ENCODE measurements at places on chromosomes 12 and 14.

DNA sequence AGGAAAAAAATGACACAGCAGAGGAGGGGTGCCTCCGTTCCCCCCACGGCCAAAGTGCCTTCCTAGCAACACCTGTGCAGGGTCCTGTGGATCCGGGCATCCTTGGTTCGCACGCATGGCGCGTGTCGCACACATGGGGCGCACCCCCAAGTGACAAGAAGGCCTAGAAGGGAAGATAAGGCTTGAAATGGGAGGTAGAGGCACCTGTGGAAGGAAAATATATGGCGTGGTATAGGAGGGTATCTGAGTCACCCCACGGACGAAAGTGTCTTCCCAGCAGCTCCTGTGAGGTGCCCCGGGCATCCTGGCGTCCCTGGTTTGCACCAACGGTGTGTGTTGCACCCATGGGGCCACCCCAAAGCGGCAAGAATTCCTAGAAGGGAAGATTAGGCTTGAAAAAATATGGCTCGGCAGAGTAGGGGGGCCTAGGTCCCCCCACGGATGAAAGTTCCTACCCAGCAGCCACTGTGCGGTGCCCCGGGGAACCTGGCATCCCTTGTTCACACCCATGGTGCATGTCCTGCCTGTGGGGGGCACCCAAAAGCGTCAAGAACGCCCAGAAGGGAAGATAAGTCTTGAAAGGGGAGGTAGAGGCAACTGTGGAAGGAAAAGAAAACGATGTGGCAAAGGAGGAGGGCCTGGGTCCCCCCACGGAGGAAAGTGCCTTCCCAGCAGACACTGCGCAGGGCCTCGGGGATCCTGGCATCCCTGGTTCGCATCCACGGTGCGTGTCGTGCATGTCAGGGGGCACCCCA, 280.0 kb downstream of the ALG10 start:
- no peak for DNase-seq

DNA sequence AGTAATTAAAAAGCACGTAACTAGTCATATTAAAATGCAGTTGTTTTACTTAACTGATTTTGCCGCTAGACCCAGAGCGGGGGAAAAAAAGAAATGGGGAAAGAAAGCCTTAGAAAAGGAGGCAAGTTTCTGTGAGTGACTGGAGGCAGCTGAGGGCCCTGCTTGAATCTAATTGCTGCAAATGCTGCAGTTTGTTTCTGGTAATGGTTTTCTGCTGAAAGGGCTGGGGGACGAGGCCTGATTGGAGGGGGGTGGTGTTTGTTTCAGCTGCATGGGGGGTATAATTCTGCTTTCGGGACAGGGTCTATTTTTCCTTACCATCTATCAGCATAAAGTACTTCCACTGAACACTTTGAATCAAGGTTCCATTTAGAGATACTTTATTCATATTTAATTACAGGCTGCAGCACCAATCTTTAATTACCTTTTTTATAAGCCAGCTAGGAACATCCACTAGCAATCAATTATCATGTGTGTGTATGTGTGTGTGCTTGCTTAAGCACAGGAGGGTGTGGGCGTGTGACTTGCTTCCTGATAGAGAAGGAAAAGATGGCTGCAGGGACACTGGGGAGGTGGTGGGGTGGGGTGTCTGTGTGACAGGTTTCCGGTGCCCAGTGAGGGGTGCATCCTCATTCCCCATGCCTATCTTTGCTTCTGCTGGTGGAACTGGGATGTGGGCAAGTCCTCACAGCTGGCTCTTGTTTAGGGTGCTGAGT, 83.4 kb downstream of the ADCK1 start:
- DNase-seq = no peak

DNA sequence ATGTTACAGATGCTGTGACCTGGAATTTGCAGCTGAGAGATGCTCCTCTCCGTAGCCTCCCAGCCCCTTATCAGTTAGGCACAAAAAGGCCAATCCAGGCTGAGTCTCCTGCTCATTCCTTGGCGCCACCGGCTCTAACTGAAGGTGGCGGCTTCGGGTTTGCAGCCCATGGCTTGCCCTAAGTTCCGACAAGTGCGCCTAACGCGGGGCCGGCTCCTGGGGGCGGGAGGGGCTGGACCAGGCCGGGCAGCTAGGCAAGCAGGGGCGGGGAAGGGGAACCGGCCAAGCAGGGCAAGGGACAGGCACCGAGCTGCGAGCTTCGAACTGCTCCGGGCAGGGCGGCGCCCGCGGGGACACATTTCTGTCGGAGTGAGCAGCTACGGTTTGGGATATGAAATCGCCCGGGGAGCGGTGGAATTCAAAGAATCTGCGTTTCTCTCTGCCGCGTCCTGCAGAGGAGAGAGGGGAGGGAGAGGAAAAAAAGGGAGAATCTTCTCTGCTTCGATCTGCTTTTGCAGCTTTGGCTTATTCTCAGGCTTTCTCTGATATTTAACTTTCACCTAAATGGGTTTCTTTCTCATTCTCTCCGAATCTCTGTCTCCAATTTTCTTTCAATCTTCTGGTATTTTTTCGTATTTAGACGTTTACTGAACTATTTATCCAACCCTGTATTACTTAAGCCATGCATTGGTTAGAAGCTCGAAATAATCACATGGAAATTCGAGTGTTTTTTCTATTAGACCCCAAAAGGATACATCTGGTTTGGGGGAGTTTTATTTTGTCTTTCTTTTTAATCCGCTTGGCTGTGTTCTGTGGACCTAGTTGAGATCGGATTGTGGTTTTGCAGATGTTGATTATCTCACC, 1.6 kb upstream of the HOXC12 start:
- peak; percentile 93 for DNase-seq

GRCh38 chr12:82896979-82897378, 210.3 kb downstream of the TMTC2 start:
- DNase-seq = no peak

DNA sequence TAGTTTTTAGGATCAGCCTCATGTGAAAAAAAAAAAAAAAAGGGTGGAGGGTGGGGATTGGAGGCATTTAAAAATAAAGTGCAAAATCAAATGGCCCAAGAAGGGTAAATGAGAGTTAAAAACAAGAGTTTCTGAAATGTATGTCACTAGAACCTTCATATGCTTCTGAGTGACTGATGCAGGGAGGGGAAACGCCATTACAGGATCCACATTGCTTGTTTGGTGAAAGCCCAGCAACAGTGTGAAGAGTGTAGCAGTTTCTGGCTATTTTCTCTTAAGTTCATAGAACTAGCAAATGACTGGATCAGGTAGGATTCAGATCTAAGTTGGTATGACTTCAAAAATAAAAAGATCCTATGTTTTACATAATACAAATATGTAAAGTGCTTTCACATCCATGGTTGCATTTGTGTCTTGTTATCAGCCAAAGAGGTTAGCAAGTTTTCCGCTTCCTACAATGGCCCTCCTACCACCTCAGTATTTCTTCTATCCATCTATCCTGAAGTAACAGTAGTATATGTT, 2.9 kb downstream of the CHPT1 start:
- no peak for DNase-seq

GRCh38 chr14:89308232-89308959, 108.6 kb downstream of the FOXN3 start:
- no peak for DNase-seq

DNA sequence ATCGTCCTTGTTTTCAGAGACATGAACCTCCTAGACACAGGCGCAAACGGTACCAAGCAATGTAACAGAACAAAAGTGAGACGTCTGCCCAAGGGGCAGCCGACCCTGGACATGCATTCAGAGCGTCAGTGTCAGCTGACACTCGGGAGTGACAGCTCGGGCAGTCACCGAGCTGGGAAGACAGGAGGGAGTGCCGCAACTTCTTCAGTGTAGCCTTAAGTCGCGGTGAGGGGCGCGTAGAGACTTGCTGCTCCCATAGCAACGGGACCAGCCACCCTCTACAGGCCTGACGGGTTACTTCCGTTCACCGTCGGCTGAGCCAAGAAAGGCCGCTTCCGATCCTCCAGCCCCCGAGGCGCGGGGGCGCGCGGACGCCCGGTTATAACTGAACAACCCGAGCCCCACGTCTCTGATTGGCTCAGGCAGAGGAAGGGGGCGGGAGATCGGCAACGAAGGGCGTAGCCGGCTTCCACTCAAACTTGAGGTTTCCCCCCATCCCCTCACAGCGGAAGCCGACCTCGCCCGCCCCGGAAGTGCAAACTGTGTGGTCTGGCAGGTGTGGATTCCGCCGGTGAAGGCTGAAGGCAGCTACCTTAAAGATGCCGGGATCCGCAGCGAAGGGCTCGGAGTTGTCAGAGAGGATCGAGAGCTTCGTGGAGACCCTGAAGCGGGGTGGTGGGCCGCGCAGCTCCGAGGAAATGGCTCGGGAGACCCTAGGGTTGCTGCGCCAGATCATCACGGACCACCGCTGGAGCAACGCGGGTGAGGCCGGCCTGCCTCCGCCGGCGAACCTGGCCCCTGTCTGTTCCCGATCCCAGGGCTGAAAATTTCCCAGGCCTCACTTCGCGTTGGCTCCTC, at the start of gene EIF2B2:
TSS of gene EIF2B2 (plus strand) at position 530 of the 858 bp plus-strand sequence. CDS start at position 600, 70 bp downstream.
- DNase-seq = peak; percentile 69

DNA sequence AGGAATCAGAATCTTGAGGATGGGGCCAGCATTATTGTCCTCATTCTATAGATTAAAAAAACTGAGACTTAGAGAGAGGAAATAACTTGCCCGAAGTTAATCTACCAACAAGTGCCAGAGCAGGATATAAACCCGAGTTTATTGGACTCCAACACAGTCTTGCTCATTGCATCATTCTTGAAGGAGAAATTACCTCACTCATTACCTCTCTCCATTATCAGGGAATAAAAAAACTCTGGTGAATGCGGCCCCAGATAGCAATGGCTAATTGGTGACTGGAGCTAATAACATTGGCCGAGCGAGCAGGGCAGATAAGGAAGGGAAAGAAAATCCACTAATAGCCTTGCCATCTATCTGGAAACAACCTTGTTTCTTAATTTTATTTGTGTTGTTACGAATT, 24.7 kb upstream of the TMED10 start:
- no peak for DNase-seq

DNA sequence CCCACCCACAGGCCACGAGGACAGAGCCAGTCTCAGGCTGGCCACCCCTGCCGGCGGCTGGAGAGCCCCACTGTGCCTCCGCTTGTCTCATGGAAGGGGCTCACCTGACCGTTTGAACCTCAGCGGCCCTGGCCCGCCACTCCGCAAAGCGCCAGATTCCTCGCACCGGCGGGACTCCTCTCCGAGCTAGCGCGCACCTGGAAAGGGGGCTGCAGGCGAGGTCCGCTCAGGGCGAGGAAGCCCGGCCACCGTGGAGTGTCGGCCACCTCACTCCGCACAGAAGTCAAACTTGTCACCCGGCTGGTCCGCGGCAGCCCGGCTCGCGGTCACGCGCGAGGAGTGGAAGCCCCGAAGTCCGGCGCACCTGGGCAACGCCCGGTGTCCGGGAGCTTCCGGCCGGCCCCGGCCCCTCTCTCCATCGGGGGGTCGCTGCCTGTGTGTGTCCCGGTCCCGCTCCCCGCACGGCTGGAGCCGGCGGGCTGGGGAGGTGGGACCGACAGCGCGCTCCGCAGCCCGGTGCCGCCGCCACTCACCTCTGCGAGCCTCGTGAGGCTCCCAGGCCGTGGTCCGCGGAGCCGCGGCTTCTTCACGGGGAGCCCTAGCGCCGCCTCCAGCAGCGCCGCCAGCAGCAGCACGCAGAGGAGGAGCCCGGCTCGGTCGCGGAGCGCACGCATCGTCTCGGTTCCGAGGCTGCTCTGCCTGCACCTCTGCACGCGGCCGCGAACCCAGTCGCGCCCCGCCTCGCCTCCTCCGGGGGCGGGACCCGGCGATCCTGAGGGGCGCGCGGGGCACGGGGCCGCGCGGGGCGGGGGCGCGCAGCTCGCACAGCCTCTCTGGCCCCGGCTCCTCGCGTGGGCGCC, at the start of gene ISM2:
TSS of gene ISM2 (minus strand) at position 697 of the 860 bp plus-strand sequence. CDS start at position 674, 23 bp downstream.
- DNase-seq = peak; percentile 79

- peak; percentile 47 for DNase-seq
Measured at GRCh38 chr14:61280526-61281185, 482 bp downstream of the TMEM30B start.

DNA sequence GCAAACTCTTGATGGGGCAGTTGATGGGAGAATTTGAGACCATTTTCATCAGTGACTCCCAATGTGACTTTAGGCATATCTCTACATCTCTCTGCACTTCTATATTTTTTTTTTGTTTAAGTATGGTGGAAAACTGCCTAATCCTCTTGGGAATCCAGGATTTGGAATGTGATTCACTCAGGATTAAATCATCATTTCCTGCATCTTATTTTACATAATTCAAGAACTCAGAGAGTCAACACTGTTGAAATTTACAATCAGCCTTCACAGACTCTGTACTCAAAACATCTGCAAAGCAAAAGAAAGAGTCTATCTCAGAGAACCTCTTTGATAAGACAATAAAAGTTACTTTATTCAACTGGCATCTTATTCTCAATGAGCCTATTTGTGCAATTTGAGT, 260.7 kb upstream of the NOS1 start:
- no peak for DNase-seq

- no peak for DNase-seq
Measured at GRCh38 chr12:75756771-75757170, 245.4 kb upstream of the KRR1 start.

- peak; percentile 66 for DNase-seq
Measured at GRCh38 chr12:106226884-106227640, 20.8 kb downstream of the CKAP4 start.

- no peak for DNase-seq
Measured at GRCh38 chr14:53807542-53807941, 149.1 kb downstream of the BMP4 start.

DNA sequence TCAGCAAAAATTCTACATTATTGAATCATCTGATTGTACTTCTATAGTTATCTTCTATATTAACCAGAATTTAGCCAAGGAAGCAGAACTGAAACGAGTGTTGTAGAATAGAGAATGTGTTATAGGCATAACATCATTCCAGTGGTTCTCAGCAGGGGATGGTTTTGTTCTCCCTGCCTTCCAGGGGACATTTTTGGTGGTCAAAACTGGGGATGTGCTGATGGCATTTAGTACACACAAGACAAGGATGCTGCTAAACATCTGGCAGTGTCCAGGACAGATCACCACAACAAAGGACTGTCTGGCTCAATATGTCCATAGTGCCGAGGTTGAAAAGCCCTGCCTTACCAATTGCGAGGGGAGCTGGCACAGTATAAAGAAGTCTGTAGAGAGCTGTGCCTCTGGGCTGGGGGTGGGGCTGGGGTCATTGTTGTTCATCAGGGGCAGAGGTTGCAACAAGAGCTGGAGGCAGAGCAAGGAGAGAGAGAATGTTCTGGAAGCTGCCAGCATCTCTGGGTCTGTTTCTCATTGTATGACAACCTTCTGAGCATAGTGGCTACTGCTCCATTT, 1472.8 kb downstream of the AACS start:
- DNase-seq = no peak

- no peak for DNase-seq
Measured at GRCh38 chr14:69559581-69560011, 15.1 kb downstream of the CCDC177 start.

DNA sequence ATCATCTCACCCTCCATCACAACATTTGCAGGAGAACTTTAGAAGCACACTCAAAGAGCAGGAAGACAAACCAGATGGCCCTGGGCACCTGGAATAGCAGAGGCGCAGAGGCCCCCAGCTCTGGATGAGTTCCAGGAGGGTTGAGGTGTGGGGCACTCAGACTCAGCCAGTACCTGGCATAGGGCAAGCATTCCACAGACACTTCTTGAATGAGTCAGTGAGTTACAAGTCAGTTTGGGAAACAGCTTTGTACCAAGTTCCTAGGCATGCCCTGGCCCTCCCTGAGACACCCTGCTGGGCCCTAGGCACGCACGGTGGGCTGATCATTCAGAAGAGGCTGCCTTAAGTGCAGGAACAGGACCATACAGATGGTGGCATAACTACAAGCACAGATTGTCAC, 54.3 kb downstream of the MAP3K9 start:
- DNase-seq = peak; percentile 31

GRCh38 chr14:24840204-24840893, 206.4 kb upstream of the GZMB start:
- no peak for DNase-seq
